Iris pigment epithelial cell (primary cell): ENCODE measurements at places on chromosomes 11 and 22.

DNA sequence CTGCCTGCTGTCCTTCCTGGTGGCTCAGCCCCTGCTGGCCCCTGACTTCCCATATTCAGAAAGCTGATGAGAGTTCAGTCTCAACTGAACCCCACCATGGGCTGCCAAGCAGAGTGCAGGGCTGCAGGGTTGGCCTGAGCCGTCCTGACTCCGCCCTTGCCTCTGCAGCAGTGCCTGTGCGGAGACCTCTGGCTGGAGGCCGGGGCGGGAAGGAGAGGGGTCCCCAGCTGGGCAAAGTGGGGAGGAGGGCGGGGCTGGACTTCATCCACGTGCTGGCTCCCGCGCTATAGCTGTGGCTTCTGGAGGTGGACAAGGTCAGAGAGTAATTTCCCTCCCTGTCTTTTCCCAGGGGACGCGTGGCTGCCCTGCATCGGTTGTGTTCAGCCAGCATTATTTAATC is 13.6 kb downstream of the GLB1L3 start:
- no peak for DNase-seq

- no peak for DNase-seq
Observed at GRCh38 chr11:134530636-134531326, 118.7 kb upstream of the B3GAT1 start.

GRCh38 chr22:50091092-50091768 is 1.4 kb downstream of the MOV10L1 start:
- no peak for DNase-seq

GRCh38 chr11:11149671-11150459 is 203.2 kb downstream of the CSNK2A3 start:
- DNase-seq: no peak

- DNase-seq: peak; percentile 39
Observed at GRCh38 chr22:45336971-45337431, 27.3 kb downstream of the FAM118A start.

GRCh38 chr22:37278261-37278660 is 4.0 kb upstream of the CYTH4 start:
- DNase-seq: no peak

DNA sequence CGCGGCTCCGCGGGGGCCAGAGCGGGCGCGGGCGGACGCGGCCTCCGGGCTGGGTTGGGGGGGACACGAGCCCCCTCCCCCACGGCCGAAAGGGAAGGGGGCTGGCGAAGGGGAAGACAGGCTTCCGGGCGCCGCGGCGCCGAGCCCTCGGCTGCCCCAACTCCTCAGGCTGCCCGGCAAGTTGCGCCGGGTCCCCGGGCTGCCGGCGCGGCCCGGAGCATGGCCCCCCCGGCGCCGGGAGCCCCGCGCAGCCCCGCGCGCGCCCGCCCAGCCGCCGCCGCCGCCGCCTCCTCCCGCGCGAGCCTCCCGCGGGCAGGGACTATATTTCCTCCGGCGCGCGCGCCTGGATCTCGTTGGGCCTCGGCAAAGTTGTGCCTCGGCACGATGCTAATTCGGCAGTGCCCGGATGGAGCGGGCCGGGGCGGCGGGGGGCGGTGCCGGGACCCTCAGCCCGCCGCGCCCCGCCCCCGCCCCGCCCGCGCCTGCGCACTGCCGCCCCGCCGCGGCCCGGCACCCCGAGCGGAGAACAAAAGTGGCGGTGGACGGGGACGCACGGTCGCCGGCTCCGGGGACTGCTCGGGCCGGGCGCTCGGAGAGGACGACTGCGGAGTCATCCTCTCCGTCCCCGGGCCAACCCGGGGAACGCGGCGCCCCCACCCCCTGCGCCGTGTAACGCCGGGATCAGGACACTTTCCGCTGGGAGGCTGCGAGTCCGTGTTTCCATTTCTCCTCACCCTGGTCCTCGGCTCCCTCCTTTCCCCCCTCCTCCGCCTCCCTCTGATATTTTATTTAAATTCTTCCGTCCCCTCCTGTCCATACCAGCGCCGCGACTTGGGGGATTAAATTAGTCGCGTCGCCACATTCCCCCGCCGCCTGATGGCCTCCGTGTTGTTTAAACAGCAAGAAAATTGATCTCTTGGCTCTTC is at the start of gene PHF21B:
PHF21B (minus strand) TSS at position 400 of the 926 bp plus-strand sequence. CDS start 456 bp downstream, outside the sequence.
- peak; percentile 17 for DNase-seq

GRCh38 chr11:696955-697491 is 1.4 kb downstream of the TMEM80 start:
- peak; percentile 94 for DNase-seq

GRCh38 chr11:124669193-124669592 is 4.3 kb downstream of the SIAE start:
- DNase-seq: peak; percentile 50

GRCh38 chr11:124454552-124454951 is 9.1 kb upstream of the OR8B8 start:
- DNase-seq: no peak

GRCh38 chr11:22194306-22194705 is 1.4 kb downstream of the ANO5 start:
- DNase-seq: no peak

- peak; percentile 20 for DNase-seq
Observed at GRCh38 chr11:122754553-122755322, 83.6 kb upstream of the CRTAM start.

DNA sequence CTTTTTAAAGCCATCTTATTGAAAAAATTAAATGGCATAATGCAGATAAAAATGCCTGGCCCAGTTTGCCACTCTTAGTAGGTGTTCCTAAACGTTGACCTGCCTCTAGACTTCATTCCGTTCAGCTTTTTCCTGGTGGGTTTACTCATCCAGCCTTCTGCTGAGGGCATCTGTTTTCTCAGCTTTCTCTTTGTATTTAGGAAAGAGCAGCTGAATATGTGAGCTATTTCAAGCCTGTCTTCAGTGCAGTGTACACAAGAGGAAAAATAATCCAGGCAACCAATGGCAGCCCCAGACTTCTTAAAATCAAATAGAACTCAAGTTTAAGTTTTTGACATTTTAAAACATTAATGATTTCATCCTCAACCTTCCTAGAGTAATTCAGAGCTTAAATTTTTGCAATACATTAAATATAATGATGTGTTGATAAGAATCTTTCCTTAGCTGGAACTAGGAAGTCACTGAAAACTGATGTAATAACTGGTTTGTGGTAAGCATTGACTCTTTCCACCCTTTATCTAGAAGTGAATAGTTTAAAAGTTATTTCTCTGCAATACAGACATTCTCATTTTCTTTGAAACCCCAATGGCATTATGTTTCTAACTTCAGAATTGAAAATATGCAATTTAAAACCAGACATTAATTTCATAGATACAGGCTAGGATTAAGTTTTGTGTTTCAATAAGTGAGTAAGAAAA is 165.4 kb downstream of the AASDHPPT start:
- no peak for DNase-seq
